Germinal center (tissue), 1 donor: ENCODE measurements at places on chromosomes 16 and 17.

GRCh38 chr16:66006485-66006884, 360.0 kb upstream of the CDH5 start:
- DNase-seq = no peak

- no peak for DNase-seq
These were observed 150.5 kb upstream of the SOX9 start for GRCh38 chr17:71970312-71970711.

DNA sequence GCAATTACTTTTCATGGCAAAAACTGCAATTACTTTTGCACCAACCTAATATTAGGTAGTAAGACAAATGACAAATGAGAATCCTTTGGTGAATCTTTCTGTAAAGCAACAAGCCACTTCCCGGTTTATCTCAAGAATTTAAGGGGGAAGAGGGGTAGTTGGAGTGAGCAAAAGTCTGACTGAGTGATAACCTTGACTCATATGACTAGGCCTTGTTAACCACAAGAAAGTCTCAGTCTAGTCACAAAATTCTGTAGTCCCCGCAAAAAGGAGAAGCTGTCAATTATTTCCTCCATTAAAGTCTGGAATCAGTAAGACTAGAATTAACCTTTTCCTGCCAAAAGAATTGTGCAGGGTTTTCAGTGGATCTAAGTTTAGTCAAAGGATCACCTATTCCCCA, 72.2 kb upstream of the GNAO1 start:
- no peak for DNase-seq

DNA sequence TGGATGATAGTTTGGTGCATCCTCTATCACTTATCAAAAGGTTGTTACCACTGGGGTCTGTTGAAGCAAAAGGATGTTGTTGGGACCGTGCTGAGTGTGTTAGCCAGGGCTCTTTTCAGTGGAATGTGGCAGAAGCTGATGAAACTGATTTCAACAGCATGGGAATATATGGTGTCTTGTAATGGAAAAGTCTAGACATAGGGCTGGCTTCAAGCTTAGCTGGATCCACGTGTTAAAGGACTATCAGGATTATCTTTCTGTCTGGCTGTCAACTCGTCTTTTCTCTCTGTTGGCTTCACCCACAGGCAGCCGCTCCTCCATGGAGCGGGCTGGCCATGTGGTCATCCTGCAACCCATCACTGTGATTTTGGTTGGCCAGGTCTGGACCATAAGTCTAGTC, 8.7 kb downstream of the SNX29 start:
- DNase-seq = no peak

DNA sequence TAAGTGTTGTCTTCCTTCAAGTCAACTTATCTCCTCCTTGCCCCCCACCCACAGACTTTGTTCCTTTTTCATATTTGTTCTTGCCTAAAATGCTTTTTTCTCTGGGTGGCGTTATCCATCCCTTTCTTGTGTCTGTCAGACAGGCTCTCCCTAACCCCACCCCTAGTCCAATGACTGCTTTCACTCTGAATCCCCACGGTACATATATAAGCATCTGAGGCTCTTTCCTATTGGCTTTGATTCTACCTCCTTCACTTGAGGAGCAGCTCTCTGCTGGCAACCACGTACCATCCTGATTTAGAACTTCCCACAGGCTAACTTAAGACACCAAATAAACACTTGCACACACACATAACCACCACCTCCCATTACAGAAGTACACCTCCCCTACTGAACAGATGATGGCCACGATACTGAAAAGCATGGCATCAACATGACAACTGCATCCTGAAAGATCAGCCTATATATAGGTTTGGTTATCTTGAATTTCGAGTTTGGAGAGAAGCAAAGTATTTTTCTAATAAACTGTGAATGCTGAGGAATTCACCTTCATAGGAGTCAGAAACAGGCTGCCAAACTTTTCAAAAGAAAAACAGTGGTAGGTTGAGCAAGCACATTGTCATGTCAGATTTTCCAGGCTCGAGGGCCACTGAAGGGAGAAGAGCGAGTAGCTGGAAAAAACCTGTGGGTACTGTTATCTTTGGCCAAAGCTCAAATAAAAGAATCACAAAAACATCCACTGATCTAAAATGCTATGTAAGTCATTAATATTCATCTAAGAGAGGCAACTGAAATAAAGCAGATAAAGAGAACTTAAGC, 24.3 kb downstream of the STAT3 start:
- DNase-seq = no peak

GRCh38 chr17:60562421-60562820, 36.4 kb upstream of the APPBP2 start:
- no peak for DNase-seq

- no peak for DNase-seq
These were observed 115.3 kb upstream of the SOX9 start for GRCh38 chr17:72005332-72006163.

GRCh38 chr16:12341423-12341822, 364.9 kb downstream of the SNX29 start:
- no peak for DNase-seq

DNA sequence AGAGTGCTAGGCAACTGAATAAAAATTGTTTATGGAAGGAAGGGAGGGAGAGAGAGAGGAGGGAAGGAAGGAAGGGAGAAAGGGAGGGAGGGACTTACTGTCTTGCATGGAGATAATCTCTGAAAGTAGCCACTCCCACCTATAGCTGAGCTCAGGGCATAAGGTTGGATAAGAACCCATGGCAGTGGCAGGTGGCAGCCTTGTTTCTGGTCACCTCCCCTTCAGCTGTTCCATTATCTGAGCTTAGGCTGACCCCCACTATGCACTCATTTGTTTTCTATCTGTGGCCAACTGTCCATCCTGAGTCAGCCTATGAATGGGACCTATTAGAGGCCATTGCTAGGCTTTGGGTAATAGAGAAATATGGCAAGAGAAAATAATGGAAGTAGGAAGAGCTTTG, 25.3 kb upstream of the MTMR4 start:
- DNase-seq = no peak

- DNase-seq = no peak
These were observed 167.1 kb upstream of the ZFHX3 start for GRCh38 chr16:73214825-73215677.
